Tibial nerve (tissue), 4 donors: ENCODE measurements at places on chromosomes 12 and 14. TPM values are rescaled to one million over a fixed set of nuclear protein-coding genes. Genes with fewer than 3 reads are reported as not detected.

DNA sequence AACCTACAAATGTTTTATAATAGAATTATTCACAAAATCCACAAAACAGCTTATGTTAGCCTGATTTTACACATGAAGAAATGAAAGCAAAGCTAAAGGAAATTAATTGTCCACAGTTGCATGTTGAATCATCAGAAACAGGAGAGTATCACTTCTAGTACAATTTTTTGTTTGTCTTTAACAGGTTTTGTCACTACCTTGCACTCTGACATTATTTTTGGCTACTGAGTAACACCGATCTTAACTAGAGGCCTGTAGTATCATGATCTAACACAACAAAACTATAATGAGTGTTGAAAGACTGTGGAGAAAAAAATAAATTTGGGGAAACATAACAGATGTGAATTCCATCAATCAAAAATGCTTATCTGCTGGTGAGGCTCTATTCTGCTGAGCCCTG, 60.1 kb downstream of the TAOK3 start:
- no peak for DNase-seq

GRCh38 chr14:64234877-64235651, 59.1 kb downstream of the ESR2 start:
- no peak for DNase-seq

- no peak for DNase-seq
Measured at GRCh38 chr12:61412201-61412600, 848.0 kb upstream of the USP15 start.

Gene IFNG-AS1
- total RNA-seq = not detected

Gene SART3
- 51.3 TPM for total RNA-seq

- DNase-seq = no peak
Measured at GRCh38 chr14:61227884-61228591, 53.1 kb downstream of the TMEM30B start.

GRCh38 chr14:23252006-23252405, 14.3 kb downstream of the RNF212B start:
- no peak for DNase-seq

GRCh38 chr14:68507544-68508081, 285.3 kb downstream of the ZFP36L1 start:
- no peak for DNase-seq

GRCh38 chr12:53514628-53515290, 7.5 kb upstream of the NPFF start:
- no peak for DNase-seq

- no peak for DNase-seq
Measured at GRCh38 chr12:107468182-107468581, 217.4 kb upstream of the PWP1 start.

GRCh38 chr12:93846936-93847516, 169.9 kb downstream of the CRADD start:
- no peak for DNase-seq
